ENCODE measurements at places on chromosomes 5 and 9.
A peak's percentile ranks its signal among the peaks of the same experiment; 100 is the strongest.

DNA sequence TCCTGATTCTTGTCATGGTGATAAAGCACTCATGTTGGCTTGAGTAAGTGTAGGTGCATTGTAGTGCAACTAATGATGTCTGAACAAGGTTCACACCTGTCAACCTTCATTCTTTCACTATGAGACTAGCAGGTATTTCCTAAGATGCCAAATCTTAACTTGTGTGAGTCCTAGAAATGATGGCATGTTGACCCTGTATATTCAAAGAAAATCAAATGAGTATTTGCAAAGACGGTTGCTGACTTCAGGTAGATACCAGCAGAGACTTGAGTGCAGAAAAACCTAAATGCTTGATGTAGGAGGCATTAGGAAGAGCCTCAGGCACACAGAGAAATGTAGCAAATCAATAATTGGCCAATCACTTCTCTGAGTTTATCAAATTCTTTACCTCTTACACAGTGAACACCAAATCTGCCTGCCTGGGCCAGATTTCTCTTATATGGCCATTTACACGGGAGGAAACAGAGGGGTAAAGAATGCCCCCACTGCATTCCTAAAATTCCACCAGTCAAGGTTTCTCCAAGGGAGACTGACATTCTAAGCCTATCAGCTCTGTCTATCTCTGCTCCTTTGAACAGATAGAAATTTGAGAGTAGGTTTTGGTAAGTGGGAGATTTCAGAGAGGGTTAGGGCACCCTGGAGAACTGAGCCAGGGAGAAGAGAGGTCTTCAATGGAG is 488.6 kb upstream of the WWC1 start:
- peak; percentile 78 for DNase-seq

DNA sequence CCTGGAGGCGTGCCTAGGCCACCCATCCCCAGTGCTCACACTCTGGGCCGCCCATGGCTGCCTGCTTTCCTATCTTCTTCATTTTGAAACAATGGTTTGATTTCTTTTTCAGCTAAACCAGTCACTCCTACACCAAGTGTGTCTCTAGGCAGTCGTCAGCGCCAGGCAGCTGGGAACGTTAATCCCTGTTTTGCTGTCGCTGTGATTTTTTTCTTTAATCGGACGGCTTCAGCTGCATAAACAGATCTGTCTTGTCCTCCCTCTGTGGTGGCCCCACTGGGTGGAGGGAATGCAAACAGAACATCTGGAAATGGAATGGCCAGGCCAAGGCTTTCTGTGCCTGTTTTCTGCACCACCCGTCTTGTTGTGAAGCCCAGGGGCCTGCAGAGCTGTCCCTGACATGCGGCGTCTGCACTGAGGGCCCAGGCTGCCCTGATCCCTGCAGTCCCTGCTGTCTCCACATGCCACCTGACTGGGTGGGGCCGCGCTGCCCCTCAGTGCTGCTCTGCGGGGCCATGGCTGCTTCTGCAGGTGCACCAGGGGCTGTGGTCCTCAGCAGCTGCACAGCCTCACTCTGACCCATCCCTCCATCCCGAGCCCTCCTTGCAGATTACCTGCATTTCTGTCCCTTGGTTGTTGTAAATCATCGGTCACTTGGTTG is 51.5 kb downstream of the WNK2 start:
- no peak for DNase-seq

GRCh38 chr9:108994695-108995094 is 18.6 kb downstream of the CTNNAL1 start:
- no peak for DNase-seq

- DNase-seq = no peak
Measured at GRCh38 chr9:106771608-106772007, 91.4 kb upstream of the ZNF462 start.

DNA sequence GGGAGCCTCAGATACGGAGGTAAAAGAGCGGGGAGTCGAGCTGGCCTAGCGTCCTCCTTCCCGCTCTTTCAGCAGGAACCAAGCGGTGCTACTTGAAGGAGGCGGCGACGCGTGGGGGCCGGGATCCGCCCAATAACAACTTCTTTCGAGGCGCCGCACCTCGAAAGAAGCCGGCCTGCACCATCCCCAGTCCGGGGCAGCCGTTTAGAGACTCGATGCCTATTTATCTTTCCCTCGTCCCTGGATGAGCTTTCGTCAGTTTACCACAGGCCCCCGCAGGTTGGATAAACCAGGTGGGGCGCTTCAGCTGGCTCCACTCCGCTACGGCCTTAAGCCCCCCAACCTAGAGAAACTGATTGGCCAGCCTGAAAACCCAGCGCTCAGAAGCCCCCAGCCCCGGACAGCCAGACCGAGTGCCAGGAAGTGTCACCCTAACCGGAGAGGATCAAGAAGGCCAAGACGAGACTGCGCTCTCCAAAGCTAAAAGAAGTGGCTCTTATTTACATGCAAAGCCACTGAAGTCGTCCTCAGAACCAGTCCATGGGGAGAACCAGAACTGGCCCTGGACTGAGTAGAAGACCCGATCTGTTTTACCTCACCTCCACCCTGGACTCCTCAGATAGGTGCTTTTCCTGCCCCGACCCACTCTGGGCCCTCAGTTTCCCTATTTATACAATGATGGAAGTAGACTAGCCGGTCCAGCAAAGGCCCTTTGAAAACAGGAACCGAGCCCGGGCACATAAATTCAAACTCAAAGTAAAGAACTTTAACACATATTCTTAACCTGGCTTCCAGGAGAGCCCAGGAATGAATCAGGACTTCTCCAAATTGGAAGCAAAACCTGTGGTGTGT is 1.4 kb downstream of the HAND1 start:
- DNase-seq = peak; percentile 89

DNA sequence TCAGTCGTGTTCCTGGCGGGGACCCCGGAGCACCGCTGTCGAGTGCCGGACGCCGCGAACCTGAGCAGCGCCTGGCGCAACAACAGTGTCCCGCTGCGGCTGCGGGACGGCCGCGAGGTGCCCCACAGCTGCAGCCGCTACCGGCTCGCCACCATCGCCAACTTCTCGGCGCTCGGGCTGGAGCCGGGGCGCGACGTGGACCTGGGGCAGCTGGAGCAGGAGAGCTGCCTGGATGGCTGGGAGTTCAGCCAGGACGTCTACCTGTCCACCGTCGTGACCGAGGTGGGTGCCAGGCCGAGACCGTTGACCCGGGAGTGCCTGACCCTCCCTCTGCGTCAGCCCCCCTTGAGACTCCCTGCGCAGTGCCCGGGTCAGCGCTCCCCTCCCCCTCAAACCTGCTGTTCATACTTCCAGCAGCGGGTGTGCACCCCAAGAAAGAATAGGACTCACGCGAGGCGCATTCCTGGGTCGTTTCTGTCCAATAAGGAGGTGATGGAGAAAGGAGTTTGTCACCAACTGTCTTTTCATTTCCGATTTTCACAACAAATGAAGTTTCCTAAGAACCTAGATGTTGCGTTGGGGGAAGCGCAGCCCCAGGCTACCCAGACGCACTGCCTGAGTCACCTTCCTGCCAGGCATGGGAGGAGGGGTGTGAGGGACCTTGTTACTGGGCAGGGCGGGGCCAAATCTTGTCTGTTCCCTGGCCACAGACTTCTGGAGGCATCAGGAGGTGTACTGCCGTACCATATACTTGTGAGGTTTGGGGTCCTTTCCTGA is 722 bp downstream of the SLC22A4 start:
- peak; percentile 70 for DNase-seq

GRCh38 chr5:52587131-52587530 is 200.6 kb upstream of the ITGA1 start:
- DNase-seq = no peak

GRCh38 chr5:45113726-45114125 is 305.0 kb downstream of the MRPS30 start:
- no peak for DNase-seq

- no peak for DNase-seq
Measured at GRCh38 chr5:40410231-40410861, 269.4 kb upstream of the PTGER4 start.

DNA sequence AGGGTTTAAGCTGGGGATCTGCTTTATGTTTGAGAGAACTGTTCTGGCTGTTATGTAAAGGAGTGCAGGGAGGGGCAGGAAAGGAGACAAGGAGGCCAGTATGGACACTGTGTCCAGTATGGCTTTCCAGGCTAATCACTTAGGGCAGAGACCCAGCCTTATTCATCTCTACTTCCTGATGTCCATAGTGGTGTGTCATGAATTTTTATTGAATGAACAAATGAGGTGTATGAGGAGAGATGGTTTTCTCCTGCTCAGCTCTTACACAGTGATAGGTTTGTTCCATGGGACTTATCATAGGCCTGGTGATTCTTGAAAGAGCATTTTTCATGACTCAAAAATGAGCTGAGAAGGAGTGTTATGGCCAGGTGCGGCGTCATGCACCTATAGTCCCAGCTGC is 20.5 kb upstream of the FGFR4 start:
- DNase-seq = no peak

- DNase-seq = no peak
Measured at GRCh38 chr5:71974622-71975021, 132.7 kb upstream of the MAP1B start.

GRCh38 chr5:135999406-136000139 is 29.2 kb upstream of the TGFBI start:
- no peak for DNase-seq

GRCh38 chr5:2278825-2279456 is 396.2 kb upstream of the IRX4 start:
- no peak for DNase-seq

DNA sequence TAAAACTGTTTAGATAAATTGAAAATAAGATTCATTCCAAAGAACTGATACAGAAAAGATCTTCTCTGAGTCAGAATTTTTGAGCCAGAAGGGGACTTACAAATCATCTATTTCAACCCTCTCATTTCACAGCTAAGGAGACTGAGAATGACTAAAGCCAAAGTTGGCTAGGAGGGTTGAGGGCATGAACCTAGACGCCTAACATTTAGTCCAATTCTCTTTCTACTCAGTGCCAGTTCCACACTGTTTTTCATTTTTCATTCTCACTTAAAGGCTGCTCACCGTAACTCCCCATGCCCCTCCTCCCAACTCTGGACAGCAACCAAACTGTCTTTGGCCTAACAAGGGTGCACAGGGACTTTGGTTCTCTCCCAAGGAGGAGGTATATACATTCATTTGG is 364.0 kb downstream of the NDUFS4 start:
- no peak for DNase-seq

DNA sequence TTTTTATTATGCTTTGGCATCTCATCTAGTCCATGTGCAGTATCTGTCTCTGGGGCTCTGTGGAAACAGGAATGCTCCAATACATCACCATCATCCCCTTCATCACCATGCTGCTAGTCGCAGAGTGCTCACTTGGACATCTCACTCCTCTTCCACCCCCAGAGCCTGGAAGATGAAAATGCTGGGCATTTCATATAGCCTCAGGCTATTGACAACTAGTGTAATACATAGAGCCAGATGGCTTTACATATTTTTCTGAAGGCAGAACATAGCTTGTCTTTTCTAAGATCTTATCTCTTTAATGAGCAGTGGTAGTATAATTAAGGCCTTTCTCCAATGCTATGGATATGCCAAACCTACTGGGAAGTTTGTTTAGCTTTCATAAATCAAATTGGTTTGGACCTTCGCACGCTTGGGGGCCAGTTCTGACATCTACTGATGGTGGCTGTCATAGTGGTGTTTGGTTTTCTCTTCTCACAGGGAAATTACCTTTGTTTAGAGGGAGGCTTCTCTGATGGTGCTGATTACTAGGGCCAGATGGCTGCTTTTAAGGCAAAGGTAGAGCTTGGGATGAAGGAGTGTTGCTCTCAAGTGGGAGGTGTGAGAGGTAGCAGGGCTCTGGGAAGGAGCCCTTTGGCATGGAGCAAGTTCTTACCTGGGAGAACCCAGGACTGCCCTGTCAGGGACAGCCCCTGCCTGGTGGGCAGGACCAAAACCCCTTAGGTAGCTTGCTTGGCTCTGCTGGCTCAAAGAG is 63.1 kb upstream of the CXCL14 start:
- no peak for DNase-seq

- no peak for DNase-seq
Measured at GRCh38 chr5:142072488-142072887, 36.1 kb upstream of the NDFIP1 start.

GRCh38 chr5:228886-229285 is 10.8 kb downstream of the SDHA start:
- no peak for DNase-seq

DNA sequence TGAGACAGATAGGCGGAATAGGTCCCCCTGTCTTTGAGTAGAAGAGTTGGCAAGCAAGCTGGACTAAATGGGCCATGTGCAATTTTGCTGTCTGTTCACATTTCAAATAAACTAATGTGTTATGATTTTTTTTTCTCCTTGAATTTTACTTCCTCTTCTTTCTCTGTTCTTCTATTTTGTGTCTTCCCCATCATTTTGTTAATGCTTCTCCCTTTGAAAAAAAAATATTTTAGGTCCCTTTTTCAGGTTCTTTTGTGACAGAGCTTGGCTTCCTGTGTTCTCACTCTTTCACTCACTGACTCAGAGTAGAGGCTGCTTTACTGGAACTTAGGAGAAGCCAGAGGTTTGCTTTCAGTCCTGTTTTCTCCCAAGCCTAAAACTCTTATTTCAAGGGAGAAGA is 48.1 kb downstream of the PTCD2 start:
- DNase-seq = no peak

GRCh38 chr5:55521881-55522280 is 12.9 kb downstream of the PLPP1 start:
- DNase-seq = no peak

GRCh38 chr5:77993855-77994318 is 217.7 kb upstream of the TBCA start:
- peak; percentile 31 for DNase-seq

DNA sequence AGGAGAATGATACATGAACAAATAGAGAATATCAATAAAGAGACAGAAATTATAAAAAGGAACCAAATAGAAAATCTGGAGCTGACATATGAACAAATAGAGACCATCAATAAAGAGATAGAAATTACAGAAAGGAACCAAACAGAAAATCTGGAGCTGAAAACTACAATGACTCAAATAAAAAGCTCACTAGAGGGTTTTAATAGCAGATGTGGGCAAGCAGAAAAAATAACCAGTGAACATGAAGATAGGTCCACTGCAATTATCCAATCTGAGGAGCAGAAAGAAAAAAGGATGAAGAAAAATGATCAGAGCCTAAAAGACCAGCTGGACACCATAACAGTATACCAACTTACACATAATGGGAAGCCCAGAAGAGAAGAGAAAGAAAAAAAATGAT is 353.7 kb downstream of the ARL15 start:
- DNase-seq = no peak

DNA sequence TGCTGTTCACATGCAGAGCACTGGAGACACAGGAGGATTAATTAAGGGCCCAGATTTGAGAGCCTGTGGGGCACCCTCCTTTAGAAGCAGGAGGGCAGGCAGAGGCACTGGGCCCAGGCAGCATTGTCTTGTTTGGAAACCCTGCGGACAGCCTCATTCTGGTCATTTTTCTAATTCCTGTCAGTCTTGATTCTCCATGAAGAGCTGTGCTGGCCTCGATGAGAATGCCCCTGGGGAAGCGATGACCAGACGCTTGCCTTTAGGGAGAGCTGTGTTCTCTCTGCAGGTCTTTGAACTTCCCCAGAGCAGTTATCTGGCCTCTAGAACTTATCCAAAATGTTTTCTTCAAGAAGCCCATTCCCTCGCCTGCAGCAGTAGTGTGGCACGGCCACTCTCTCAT is 117.8 kb upstream of the PTCH1 start:
- DNase-seq = no peak

Measured in GM23338 (cell line).